ENCODE measurements at places on chromosomes 5 and 9.

DNA sequence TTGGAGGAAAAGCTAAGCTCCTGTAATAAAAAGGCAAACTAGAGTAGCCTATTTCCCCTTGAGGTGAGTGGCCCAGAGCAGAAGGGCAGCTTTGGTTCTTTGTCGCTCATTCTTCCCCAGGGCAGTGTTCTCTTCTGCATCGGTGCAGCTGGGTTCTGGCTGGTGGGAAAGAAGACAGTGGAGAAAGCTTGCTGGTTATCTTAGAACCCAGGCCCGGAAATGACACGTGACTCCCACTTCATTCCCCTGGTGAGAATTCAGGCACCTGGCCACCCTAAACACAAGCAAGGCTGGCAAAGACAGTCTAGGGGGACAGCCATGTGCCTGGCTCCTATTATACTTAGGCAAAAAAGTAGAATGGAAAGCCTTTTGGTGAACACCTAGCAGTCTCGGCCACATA lies 32.5 kb upstream of the GSN start:
- no peak for DNase-seq

- no peak for DNase-seq
These were observed 63.2 kb downstream of the ERCC6L2 start for GRCh38 chr9:95938724-95939123.

- DNase-seq, result no peak
These were observed 10.6 kb upstream of the FAM163B start for GRCh38 chr9:133619791-133620190.

DNA sequence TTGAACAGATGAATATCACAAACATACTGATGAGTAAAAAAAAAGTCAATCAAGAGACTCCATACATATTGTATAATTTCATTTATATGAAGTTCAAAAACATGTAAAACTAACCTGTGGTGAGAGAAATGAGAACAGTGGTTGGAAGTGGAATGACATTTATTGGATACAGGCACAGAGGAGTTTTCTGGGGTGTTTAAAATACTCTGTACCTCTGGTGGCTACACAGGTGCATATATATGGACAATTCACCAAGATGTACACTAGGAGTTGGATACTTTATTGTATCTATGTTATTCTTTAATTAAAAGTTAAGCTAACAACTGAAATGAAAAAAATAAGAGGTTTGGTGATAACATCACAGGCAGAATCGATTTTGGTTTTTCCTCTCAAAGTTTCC lies 14.1 kb downstream of the FOXD1 start:
- DNase-seq, result no peak

GRCh38 chr5:72842816-72843215 lies 26.4 kb downstream of the TNPO1 start:
- peak; percentile 30 for DNase-seq

GRCh38 chr5:129120158-129120581 lies 25.6 kb downstream of the ISOC1 start:
- no peak for DNase-seq

DNA sequence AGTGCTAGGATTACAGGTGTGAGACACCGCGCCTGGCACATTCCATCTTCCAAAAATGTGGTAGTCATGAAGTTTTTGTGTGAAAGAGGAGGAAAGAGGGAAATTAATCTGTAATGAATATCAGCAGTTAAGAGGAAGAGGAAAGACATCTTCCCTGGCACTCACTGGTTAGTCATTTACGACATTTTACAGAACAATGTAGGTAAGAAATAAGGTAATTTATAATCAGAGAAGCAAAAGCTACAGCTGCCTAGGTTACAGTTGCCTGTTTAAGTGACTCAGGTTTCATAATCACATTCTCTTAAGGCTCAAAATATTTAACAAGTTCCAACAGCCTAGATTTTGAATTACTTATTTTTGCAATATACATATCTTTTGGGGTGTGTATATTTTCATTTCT lies 26.9 kb downstream of the CNOT6 start:
- DNase-seq, result no peak

- no peak for DNase-seq
These were observed 16.7 kb downstream of the FGD3 start for GRCh38 chr9:92963831-92964606.

DNA sequence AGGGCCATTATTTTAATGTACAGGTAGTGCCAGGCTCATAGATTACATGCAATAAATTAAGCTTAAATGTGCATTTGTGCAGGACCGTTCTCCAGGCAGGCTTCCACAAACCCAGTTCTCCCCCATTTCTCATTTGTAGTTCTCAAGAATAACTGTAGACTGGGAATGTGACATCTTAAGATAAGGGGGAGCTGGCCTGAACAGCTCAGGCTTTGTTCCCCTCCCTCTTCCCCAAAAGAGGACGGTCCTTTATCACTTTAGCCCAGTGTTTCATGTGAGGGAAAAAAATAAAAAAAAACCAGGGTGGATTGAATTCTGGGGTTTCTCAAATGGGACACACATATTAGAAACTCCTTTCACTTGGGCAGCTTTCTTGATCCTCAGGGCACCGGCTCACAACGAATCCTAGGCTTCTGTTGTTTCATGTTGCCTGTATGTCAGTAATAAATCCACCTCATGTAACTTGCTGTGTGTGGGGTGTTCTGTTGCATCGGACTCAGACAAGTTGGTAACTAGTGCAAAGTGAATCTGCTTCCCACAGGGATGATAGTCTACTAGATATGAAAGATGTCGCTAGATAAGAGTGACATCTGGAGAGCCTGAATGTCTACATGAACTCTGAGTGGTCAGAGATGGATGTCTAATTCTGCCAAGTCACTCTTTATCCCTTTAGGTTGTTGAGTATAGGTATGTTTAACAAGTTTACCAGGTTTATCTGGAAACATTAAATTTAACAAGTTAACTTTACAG lies 2030.6 kb upstream of the NUDT12 start:
- DNase-seq, result no peak

- DNase-seq, result no peak
These were observed 802.2 kb upstream of the WWC1 start for GRCh38 chr5:167489202-167489601.

GRCh38 chr5:139668064-139668880 lies 20.1 kb downstream of the CXXC5 start:
- DNase-seq, result no peak

- DNase-seq, result no peak
These were observed 118.6 kb downstream of the FBXL17 start for GRCh38 chr5:108263338-108263737.

GRCh38 chr5:157857816-157858526 lies 974 bp downstream of the CLINT1 start:
- no peak for DNase-seq

- DNase-seq, result peak; percentile 88
These were observed 48.1 kb upstream of the RIOK2 start for GRCh38 chr5:97231025-97231636.

DNA sequence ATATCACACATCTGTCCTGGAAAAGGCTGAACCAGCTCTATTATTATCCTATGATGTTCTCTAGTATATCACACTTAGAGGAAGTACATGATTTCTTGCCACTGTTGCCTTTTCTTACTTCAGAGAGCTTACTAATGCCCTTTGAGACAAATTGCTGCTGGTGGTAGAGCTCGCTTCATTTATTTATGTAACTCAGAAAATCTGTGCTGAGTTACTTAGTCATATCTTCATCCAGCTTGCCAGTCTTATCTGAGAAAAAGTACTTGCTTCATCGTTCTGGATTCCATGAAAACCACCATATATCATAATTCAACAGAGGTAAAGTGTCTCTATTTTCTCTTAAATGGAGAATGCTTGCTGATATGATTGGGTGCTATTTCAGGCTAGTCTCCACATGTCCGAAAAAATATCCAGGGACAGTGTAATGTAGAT lies 26.6 kb downstream of the PTPDC1 start:
- DNase-seq, result no peak

DNA sequence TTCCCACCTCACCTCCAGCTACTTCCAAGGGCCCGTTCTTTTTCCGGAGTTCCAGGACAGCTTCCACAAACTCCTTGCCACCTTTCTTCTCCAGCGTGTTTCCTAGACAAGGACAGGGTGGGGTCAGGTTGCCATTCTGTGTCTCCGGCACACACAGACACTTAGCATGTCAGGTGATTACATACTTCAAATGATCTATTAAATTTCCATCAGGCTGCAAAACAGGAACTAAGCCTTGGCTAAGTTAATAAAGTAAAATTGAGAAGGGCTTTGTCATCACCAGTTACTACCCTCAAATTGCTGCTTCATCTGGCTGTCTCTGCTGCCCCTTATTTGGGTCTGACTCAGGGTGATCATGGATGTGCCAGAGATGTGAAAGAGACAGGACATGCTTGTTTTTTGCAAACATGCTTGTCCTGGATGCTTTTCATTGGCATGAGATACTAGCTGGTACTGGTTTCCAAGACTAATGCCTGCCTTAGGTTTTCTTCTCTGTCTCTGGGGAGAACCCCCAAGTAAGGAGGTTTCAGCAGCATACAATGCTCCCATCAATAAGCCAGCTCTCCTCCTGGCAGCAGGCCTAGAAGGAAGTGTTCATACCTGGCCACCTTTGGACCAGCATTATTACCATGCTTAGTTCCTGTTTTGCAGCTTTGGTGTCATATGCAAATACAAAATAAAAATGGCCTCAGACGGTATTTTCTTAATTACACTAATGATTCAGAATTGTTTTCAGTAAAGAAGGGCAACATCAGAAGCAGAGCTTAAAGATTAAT lies 52.9 kb downstream of the MACROH2A1 start:
- DNase-seq, result no peak

GRCh38 chr9:16708656-16709435 lies 161.6 kb downstream of the BNC2 start:
- DNase-seq, result no peak

Measured in SW 1271 (cell line).